Stimulated activated effector memory CD8-positive, alpha-beta T cell treated with anti-CD3 and anti-CD28 coated beads, Interleukin-12 subunit alpha, Interleukin-12 subunit beta, amount 100 ng/mL, for 72 hours (primary cell): ENCODE measurements at places on chromosomes 1 and 21.

DNA sequence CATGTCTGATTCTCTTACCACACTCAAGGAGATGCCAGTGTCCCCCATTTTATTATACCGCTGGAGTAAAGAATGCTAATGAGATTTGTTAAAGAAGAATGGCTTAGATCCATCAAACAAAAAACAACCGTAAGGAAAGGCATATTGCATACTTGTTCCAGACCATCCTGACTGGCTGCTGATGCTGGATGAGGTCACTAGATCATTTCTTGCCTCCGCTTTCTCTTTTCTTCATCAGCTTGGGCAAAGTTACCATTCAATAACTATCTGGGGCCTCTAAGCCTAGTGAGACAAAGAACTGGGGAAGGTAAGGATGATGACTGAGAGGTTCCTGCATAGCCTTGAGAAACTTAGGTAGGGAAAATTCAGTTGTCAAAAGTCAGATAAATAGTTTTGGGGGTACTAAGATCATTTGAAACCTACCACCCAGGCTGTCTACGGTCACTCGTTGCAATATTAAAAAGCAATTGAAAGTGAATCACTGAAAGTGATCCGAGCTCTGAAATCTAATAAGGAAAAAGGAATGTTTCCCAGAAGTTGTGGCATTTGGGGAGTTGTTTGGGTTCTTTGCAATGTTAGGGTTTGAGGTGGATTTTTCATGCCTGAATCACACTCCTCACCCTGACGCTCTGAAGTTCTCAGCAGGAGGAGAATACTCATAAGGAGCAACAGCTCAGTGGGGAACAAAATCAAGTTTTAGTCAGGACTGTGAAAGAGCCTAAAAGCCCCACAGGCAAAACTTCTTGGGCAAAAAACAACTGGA, 176.8 kb downstream of the HHIPL2 start:
- DNase-seq: no peak

DNA sequence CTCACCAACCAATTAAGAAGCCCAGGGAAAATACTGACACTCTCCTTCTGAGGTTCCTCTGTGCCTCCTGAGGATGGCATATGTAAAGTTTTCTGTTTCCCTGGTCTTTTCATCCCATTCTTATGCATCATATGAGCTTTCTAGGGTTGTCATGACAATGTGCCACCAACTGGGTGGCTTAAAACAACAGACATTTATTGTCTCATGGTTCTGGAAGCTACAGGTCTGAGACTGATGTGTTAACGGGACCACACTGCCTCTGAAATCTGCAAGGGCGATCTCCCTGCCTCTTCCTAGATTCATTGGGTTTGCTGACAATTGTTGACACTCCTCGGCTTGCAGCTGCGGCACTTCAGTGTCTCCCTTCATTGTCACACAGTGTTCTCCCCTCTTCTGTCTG, 308.4 kb downstream of the RGS7 start:
- no peak for DNase-seq

DNA sequence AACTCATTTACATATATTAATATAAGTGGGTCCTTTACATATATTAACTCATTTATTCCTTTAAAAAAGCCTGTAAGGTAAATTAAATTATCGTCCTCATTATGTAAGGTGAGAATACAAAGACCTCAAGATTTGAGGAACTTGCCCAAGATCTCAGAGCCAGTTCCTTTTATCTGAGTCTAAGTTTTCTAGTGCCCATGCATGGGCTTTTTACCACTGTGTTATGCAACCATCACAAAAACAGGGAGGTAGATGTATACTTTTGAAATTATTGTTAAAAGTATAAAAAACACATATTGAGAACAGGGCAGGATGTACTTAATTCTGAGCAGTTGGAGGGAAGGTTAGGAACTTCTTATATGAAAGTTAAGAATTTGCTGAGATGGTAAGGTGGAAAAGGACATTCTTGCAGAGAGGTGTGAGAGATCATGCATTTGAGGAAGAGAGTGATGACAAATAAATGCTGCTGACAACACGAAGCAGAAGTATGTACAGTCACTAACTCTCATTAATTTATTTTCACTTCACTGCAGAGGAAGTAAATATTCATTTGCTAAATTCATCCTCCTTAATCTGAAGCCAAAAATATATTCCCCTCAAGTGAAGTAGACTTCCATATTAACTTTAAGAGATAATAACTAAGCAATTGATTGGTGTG, 28.9 kb upstream of the LYPLAL1 start:
- DNase-seq: no peak

DNA sequence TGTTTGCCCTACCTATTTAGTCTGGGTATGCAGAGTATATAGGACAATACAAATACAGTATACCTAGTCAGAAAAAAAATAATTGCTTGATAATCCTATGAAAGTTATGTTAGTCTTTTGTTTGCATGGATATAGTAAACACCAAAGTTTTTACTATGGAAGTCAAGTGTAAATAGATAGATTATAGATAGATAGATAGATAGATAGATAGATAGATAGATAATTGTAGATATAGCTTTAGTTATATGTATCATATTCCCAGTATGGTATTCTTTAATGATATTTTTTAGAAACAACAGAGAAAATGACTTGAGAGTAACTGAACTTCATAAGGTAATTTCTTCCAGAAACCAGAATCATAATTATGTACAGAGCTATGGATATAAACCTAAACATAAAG, 158.2 kb downstream of the NCAM2 start:
- no peak for DNase-seq

DNA sequence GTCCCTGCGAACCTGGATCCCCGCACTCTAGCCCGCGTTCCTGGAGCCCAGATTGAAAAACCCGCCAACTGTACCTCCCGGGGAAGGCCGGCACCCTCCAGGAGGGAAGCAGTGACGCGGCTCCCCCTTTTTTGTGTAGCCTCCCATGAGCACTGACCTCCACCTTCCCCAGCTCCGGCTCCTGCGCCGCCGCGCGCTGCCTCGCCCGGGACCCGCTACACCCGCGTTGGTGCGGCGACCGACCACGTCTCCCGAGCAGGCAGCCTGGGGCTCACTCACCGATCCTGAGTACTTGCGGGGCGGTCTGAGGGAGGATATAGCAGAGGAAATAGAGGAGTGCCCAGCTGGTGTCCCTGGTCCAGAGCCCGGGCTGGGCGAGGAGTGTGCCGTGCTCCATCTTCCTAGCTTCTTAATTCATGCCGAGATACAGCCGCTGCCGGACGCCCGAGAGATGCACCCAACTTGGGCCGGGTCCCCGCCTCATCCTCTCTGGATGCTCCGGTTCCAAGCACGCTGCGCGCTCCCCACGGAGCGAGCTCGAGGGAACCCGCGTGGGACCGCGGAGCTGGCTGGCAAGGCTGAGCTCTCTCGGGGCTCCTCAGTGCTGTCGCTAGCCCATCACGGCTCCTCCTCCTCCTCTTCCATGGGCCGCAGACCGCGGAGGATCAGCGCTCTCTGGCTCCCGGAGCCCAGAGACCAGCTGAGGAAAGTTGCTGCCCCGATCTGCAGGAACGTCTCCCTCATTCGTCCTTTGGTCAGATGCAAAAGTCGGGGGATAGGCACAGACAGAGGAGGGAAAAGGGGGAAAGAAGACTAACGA, 482 bp downstream of the GRIK1 start:
- no peak for DNase-seq

DNA sequence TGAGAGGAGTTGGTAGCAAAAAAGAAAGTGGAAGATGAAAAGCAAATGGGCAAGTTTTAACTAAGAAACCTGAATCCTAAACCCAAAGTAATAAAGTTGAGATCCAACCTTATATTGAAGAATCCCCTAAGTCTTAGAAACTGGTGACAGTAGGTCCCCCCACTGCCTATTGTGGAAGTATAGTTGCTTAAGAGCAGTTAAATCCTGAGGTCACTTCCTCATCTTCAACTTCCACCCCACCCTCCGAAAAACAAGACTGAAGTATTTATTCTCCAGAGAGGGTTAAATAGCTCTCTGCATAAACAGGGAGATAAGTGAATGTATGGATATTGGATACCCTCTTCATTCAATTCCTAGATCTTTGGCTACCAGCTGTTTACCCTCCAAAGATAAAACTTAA, 3.3 kb upstream of the DSTYK start:
- DNase-seq: no peak

DNA sequence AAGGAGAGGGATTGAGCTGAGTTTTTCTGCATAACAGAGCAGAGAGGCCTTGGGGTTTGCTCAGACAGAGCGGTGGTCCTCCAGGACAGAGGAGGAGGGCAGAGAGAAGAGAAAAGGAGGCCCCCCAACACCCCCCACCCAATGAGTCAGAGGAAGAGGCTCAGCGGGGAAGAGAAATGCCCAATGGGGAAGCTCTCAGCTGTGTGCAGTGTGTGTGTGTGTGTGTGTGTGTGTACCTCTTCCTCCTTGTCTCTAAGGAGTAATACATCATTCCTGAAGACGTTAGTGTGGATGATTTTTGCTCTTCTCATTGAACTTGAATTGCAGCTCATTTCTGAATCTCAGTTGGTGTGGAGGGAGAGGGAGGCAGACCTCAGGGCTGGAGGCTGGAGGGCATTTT, 8.7 kb downstream of the TMPRSS3 start:
- DNase-seq: no peak

- peak; percentile 79 for DNase-seq
Observed at GRCh38 chr1:32273391-32274208, 18.3 kb upstream of the HDAC1 start.

DNA sequence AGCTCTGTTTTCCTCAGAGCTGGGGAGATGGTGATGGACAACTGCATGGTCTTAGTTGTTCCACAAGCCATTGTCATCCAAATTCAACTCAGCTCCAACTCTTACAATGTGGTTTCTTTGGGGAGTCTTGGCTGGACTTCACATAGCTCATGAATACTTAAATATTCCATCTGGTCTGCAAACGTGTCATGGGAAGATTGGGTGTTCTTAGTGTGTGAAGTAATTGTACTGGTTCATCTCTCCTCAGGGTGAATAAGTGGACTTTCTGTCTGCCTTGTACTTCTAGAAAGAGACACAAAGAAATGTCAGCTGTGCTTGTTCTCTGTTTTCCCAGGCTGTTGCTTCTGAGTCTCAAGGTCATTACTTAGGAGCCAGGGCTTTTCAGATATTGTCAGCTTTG, 106.6 kb downstream of the VPS13D start:
- no peak for DNase-seq

DNA sequence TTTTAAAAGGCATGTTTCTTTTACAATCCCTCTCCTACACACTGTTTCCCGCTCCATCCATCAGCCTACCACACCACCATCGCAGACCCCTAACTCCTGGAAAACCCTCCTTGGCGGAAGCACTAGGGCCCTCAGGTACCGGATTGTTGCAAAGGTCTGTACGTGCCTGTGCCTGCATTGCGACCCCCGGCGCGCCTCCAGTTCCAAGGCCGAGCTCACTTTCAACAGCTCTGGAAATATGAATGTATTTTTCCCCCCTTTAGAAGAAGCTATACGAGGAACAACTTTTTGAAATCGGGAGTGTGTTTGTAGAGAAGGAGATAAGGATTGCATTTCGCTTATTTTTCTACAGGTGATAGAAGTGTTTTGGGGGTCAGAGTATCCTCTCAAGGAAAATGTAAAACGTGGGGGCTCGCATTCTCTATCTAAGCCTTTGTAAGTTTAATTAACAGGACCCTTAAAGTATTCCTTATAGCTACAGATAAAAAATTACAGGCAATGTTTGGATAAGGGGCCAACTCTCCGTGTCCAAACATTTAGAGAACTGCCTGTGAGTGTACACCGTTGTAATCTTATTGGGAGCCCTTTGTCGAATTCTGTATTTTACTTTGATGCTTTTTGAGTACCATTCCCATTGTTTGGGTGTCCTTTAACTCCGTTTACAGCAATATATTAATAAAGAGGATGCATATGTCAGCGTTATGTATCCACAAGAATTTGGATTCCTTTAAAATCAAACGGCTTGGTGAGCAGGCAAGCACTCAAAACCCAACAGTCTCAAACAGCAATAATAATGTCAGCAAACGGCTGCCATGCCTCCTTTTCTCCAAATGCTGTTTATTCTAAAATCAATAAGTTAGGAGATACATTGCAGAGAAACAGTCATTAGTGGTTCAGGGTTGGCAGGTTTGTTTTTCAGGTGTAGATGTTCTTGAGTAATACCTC, 5.9 kb downstream of the PRRX1 start:
- no peak for DNase-seq

GRCh38 chr1:42922687-42923366, 35.8 kb downstream of the SLC2A1 start:
- no peak for DNase-seq

GRCh38 chr1:108830119-108831008, 26.5 kb downstream of the AKNAD1 start:
- DNase-seq: no peak

GRCh38 chr21:32048353-32048752, 175.5 kb downstream of the HUNK start:
- DNase-seq: no peak

DNA sequence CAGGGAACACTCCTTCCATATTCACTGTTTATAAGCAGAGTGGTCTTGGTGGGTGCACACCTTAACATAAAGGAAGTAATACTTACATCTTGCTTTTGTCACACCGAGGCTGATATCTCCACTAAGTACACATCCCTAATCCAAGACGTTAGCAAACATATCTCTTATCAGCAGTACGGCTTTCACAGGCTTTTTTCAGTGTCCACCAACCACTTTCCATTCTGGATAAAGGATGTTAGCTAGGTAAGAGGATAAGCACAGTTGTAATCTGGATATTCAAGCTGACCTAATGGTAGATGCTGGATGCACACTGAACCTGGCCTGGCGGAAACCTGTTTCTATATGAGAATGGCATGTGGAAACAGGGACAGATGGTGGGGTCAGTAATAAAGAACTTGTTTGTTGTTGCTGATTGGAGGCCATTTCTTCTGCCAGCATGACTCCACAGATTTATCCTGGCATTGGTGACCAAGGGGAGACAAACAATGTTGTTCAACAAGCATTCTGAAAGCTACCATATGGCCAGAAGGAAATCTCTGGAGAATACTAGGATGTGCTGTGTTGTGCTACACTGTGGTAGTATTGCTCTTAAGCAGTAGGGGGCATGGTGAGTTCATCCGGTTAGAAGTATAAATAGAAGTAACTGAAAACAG, 416.4 kb downstream of the PTBP2 start:
- no peak for DNase-seq

- DNase-seq: no peak
Observed at GRCh38 chr1:153485863-153486262, 25.4 kb upstream of the S100A7 start.

- DNase-seq: no peak
Observed at GRCh38 chr1:178947677-178947981, 76.8 kb upstream of the ANGPTL1 start.

- DNase-seq: no peak
Observed at GRCh38 chr1:46692811-46693770, 21.4 kb downstream of the TEX38 start.

DNA sequence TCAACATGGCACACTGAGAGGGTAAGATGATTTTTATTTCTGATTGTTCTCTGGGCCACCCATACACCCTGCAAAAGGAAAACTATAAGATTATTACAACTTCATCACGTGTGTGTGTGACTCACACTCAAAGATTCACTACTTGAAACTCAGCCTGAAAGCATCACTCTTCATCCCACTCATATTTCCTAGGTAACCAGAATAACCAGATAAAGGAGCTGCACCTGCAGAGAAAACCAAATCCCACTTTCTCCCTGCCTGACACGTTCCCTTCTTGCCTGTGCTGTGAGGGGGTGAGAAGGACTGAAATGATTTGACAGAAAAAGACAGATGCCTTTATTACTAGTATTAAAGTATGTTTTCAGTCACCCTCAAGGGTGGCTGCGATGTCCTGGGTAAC, 131.6 kb downstream of the TGFBR3 start:
- no peak for DNase-seq

- no peak for DNase-seq
Observed at GRCh38 chr1:11787251-11787803, 18.4 kb downstream of the MTHFR start.
